AG20443 (cell line): ENCODE measurements at places on chromosomes 3 and 15.

- DNase-seq, result no peak
These were observed 510.2 kb upstream of the MDFIC2 start for GRCh38 chr3:70822669-70823068.

- DNase-seq, result no peak
These were observed 13.8 kb downstream of the WDR93 start for GRCh38 chr15:89704411-89704810.

GRCh38 chr3:147423798-147424580 lies 14.8 kb downstream of the ZIC1 start:
- no peak for DNase-seq

GRCh38 chr3:43786102-43786501 lies 95.4 kb downstream of the ABHD5 start:
- DNase-seq, result no peak

GRCh38 chr3:27633224-27633545 lies 88.9 kb downstream of the EOMES start:
- peak; percentile 56 for DNase-seq

DNA sequence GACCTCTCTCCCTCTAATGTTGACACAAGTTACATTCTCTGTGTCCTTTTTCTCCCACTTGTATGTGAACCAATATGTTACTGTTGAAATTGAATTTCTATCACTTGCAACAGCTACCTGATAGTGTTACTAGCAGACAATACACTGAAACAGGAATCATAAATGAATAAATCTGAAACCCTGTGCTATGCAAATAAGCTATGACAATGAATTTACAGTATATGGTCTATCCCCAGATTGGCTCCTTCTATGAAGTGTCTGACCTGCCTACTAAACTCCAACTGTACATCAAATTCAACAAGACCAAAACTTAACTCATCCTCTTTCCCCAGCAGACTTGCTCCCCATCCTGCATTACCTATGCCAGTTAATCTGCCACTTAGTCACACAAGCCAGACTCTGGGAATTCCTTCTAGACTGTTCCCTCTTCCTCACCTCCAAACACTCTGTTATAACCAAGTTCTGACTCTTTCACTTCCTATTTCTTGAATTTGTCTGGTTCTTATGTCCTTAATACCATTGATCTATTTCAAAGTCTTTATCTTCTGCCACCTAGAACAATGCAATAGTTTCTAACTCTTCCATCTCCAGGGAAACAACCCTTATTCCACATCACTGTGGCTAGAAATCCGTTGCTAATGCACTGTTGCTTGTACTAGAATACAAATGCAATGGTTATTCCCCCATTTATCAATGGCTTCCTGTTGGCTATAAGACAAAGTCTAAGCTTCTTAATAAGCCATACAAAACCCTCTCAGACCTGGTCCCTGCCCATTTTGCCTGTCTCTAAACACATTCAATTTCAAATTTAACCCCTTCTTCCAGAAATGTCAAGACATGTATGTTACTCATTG lies 13.4 kb upstream of the ZNF639 start:
- DNase-seq, result no peak

GRCh38 chr15:23436421-23436820 lies 10.6 kb downstream of the GOLGA6L2 start:
- no peak for DNase-seq

GRCh38 chr3:171178714-171179113 lies 152.2 kb upstream of the SLC2A2 start:
- DNase-seq, result no peak

GRCh38 chr3:148233403-148233802 lies 464.3 kb upstream of the AGTR1 start:
- DNase-seq, result peak; percentile 20

DNA sequence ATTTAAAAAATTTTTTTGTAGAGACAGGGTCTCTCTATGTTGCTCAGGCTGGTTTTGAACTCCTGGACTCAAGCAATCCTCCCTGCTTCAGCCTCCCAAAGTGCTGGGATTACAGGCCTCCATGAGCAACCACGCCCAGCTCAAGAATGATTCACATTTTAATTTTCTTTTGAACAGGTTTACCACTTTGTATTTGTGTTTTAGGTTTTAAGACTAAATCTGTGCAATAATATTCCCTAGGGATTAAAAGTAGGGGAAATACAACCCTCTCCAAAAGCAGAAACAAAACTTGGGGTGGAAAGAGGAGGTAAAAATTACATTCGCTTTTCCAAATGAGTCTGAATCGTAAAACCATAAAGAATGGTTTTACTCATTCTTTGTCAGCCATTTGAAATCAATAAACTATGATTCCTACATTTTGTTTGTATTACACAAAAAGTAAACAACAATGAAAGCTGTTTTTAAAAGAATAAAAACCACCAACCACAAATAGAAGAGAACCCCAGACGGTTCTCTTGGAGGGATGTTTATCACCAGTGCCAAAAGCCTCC lies 37.8 kb downstream of the SLC24A1 start:
- no peak for DNase-seq

GRCh38 chr3:155352900-155353490 lies 59.5 kb upstream of the STRIT1 start:
- DNase-seq, result peak; percentile 44

DNA sequence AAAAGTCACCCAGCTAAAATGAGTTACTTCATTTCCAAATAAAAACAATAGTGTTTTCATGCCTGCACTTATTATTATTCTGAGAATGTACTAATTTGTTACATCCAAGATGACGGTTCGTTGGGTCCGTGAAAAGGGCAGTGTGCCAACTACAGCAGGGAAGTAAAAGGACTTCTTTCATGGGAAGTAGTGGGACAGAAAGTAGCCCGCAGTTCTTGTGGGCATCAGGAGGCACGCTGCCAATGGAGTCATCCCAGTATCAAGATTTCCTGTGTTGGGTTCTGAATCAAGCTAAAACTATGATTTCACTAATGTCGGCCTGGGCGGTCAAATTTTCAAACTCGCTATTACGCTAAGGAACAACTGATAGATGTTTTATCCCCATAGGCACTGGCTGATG lies 254.5 kb upstream of the SOX2 start:
- DNase-seq, result no peak

GRCh38 chr3:16265455-16265786 lies 409 bp downstream of the OXNAD1 start:
- no peak for DNase-seq
